ENCODE measurements at places on chromosomes 11 and 22.

GRCh38 chr11:33514079-33514925, 186.3 kb downstream of the C11orf91 start:
- no peak for DNase-seq

GRCh38 chr11:46457021-46457420, 65.4 kb upstream of the CHRM4 start:
- no peak for DNase-seq

GRCh38 chr22:27107386-27107785, 450.0 kb downstream of the MIAT start:
- DNase-seq = no peak

DNA sequence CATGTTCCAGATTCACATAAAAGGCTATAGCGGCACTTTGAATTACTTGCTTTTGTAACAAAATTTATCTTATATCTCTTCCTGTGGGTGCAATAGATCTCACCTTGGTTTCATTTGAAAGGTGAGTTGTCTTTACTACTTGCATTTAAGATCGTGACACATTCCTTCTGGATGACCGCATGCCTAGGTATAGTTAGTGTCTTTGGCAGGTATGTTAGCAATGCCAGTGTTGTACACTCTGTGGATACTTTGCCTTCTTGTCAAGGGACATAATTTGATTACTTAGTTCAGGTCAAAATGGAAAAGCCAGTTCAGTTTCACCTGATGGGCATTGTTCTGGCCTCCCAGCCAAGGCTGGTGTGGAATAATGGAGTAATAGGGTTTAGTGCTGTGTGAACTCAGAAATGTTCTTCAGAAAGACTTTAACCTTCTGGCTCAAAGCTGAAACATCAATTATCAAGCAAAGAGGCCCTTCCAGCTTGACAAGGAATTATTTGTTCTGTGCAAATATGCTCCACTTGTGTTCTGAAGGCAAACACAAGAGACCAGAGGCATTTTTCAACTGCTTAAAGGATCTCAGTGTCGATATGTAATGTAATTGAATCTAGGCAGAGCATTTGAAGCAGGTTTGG, 64.6 kb downstream of the AMOTL1 start:
- no peak for DNase-seq

DNA sequence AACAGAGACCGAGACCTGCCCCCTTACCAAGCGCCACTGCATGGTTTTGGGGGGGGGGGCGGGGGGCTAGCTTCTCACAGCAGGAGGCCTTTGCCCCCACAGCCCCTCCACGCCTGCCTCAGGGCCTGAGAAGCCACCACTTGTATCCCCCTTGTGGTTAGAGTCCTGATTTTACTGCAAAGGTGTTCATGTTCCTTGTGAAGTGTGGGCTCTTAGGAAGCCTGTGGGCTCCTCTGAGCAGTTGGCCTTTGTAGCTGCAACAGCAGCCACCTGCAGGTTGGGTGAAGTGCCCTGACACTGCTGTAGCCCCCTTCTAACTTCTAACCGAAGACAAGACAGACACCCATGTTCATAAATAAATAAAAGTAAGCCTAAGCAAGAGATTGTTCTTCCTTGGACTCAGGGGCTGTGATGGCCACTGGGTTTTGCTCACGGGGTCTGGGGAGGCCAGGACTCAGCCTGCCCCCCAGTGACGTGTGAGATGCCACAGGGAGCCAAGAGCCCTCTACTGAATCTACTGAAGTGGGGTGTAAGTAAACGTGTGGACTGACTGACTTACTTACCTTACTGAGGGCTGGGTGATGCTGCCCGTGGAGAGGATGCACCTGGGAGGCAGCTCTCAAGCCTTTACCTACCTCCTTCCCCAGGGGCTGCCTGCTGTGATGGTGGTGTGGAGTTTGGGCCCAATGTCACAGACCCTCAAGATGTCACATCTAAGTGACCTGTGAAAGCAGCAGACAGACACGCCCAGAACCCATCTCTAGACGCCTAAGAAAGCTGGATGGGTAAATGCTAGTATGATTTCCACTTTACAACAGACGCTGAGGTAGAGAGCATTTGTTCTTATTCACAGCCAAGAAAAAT, 25.8 kb downstream of the USP35 start:
- no peak for DNase-seq

DNA sequence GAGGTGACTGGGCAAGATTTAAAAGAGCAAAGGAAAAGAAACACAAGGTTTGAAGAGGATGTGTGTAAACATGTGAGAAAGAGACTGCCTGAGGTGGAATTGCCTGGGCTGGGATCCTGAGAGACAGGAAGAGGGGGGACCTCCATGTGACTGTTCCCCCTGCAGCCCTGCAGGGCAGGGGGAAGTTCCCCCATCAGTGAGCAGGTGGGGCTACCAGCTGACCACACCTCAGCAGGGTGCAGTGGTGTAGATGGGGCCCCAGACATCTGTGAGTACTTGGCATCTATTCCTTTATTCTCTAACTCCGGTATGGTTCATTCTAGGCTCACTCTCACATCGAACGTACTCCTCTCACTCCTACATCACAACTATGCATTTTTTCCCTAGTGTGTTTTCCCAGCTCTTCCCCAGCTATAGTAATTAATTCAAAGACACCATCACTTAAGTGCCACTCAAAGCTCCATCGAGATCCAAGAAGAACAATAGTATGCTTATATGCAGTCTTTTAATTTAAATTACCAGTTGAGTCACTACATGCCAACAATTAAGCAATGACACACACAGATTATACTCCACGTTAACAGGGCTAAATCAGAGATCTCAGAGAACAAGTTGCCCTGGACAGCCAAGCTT, 42.7 kb downstream of the LGR4 start:
- no peak for DNase-seq

DNA sequence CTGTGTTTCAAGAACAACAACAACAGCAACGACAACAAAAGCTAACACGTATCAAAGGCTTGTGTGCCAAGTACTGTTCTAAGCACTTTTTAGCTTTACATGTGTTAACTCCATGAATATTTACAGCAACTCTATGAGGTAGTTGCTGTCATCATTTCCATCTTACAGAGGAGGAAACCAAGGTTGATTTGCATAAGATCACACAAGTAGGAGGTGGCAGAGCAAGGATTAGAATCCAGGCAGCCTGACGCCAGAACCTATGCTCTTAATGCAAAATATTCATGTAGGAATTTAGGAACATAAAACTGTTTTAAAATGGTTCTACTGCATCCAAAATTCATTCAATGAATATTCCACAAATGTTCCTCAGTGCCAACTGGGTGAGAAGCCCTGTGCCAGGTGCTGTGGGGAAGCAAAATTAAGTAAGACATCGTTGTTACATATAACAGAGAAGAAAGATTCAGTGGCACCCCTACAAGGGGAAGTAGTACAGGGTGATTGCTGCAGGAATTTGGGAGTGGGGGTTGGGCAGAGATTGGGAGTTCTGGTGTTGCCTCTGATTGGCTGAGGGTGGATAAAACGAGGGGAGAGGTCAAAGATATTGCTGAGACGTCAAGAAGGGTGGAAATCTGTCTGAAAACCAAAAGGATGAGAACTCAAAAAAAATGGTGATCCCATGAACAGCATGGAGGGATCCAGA, 86.1 kb upstream of the ARHGAP20 start:
- DNase-seq = no peak

GRCh38 chr11:2092464-2092910, 46.7 kb downstream of the IGF2 start:
- DNase-seq = no peak

GRCh38 chr11:111105566-111105965, 140.0 kb upstream of the POU2AF2 start:
- no peak for DNase-seq
